ENCODE measurements at places on chromosomes 11 and 22.

DNA sequence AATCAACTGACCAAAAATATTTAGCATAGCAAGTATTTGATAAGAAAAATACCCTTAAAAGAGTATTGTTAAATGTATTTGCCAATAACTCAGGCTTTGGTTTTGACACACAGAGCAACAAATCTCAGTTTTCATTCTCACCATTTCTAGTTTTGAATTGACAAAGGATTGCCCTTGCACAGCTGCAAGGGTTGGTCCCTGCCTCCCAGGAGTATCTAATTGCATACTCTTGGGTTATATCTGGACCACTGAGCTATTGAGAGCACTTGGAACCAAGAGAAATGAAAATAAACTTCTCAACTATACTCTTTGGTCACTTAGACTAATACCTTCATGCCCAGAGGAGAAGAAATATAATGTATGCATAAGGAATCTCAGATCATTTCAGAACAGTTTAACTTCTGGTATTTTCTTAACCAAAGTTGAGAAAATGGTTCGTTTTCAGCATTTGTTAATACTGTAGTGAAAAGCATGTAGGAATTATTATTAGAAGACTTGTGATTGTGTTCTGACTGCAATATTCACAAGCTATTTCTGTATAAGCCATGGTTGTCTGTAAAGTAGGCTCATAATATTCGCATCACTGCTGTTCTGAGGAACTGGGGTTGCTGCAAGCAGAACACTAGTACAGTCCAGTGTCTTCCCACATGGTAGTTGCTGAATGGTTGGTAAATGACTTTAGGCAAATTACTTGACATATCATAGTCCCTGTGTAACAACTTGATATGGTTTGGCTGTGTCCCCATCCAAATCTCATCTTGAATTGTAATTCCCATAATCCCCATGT, 7.9 kb downstream of the C2CD3 start:
- no peak for DNase-seq

DNA sequence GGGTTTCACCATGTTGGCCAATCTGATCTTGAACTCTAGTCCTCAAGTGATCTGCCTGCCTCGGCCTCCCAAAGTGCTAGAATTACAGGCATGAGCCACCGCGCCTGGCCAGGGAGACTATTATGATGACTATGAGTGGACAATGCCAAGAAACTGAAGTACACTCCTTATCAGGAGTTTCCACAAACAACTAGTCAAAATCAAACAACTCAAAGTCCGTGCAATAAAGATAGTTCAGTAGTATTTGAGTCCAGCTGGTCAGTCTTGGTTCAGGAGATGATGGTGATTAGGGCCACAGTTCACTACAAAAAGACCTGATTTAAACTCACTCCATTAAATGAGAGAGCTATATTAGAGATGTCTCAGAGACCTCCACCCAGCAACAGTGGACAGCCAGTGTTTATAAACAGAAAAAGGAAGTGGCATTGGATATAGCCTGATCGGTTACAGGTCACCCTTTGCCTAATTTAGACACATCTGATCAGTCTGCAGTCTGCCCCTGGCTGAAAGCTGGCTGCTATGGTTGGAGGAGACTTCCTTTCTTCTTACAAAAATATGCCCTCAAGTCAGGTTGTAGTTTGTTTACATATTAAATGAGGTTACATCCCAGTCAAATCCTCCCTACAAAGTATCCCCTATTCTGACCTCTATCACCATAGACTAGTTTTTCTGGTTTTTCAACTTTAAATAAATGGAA, 17.0 kb downstream of the CD3E start:
- DNase-seq: no peak

DNA sequence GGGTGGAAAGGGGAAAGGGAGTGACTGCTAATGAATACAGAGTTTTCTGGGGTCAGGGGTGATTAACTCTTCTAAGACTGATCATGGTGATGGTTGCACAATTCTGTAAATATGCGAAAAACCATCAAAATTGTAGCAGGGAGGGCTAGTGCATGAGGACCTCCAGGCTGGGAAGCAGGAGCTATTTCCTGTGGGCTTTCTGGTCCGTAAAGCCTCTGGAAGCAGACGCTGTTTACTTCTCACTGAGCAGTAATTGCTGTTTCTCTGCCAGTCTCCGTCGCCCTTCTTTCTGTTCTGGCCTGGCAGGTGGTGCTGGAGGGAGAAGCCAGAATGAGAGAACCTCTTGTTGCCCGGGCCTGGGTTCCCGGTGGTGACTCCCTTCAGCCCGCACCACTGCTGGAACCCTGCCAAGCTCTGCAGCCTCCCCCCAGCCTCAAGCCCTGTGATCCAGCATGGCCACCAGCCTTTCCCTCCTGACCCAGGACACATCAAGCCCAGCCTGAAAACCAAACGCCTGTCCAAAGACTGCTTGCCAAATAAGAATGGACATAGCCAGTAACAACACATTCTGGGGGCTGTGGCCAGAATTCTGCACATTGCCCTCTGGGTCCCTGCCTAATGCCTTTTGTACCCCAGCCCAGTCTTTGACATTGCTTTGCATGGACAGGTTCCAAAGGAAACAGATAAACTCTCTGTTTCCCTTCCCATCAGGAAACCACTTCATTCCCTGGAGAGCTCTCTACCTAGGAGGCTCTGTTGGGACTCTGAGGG, 201.0 kb upstream of the NAV2 start:
- DNase-seq: no peak

GRCh38 chr11:124672536-124673215, 863 bp downstream of the SIAE start:
- no peak for DNase-seq

GRCh38 chr22:22180738-22181285, 63.8 kb upstream of the VPREB1 start:
- no peak for DNase-seq

GRCh38 chr22:23523713-23524112, 56.4 kb downstream of the IGLL1 start:
- DNase-seq: no peak

DNA sequence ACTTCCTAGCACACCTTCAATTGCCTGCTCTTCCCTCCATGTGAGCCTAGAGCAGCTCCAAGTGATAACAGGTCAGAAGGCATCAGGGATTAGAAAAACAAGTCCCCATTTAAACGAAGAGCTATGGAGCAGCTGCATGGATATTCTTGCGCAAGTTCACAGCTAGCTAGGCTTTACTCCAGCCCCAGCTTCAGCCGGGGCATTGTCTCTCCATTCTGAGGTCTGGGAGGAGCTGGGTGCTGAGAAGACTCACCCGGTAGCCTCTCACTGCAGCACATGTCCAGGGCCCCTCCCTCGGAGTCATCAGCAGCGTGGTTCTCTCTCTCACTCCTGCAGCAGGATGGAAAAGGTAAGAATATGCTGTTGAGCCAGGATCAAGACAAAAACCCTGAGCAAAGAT, 26.0 kb downstream of the PTPN5 start:
- DNase-seq: no peak

- DNase-seq: no peak
Measured at GRCh38 chr11:35850191-35850590, 93.7 kb upstream of the LDLRAD3 start.

DNA sequence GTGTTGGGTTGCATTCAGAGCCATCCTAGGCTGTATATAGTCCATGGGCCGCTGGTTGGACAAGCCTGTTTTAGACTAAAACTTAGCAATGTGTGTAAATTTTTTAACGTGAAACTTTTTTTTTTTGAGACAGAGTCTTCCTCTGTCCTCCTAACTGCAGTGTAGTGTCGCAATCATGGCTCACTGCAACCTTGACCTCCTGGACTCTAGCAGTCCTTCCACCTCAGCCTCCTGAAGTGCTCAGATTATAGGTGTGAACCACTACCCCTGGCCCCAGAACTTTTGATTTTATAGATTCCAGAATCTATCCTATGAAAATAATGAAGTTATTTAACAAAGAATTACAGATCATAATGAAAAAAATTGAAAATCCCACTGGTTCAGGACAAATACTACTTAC, 29.9 kb upstream of the PANX2 start:
- no peak for DNase-seq

DNA sequence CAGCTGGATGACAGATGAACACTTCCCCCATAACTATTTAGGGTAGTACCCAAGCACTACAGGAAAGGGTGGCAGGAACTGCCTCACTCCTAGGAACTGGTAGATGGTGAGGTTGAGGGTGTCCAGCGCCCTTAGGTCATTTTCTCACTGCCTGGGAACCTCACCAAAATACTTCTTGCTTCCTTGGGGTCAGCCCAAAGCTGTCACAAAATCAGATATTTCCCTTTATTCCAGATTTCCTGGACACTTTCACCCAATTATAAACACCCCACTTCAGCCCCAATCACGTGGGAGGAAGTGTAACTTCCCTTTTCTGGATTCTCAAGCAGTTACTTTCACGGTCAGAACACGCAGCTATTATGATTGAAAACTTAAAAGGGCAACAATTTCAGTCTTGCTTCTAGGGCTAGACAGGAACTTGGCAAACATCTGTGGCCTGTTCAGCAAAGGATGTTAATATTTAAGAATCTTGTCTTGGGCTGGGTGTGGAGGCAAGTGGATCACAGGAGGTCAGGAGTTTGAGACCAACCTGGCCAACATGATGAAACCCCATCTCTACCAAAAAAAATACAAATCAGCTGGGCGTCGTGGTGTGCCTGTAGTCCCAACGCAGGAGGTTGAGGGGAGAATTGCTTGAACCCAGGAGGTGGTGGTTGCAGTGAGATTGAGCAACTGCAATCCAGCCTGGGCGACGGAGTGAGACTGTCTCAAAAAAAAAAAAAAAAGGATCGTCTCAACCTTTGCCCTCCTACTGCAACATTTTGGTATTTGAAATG, 4.0 kb downstream of the FTH1 start:
- DNase-seq: no peak

GRCh38 chr11:63769042-63769713, 603 bp upstream of the ZFTA start:
- DNase-seq: peak; percentile 35

DNA sequence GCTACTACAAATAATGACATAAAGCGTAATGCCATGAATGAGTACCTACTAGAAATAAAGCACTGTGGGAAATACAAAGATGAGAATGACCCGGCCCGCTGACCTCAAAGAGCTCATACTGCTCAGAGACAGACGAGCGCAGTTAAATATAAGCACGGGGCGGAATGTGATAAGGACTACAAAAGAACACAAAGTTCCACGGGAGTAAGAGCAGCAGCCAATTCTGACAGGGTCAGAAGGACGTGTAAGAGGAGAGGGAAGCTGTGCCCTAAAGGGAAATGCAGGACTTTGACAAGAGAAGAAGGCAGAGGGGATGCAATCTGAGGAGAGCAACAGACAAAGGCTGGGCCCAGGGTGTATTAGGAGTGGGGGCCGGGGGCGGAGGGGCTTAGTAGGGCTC, 314.6 kb downstream of the LARGE1 start:
- no peak for DNase-seq

DNA sequence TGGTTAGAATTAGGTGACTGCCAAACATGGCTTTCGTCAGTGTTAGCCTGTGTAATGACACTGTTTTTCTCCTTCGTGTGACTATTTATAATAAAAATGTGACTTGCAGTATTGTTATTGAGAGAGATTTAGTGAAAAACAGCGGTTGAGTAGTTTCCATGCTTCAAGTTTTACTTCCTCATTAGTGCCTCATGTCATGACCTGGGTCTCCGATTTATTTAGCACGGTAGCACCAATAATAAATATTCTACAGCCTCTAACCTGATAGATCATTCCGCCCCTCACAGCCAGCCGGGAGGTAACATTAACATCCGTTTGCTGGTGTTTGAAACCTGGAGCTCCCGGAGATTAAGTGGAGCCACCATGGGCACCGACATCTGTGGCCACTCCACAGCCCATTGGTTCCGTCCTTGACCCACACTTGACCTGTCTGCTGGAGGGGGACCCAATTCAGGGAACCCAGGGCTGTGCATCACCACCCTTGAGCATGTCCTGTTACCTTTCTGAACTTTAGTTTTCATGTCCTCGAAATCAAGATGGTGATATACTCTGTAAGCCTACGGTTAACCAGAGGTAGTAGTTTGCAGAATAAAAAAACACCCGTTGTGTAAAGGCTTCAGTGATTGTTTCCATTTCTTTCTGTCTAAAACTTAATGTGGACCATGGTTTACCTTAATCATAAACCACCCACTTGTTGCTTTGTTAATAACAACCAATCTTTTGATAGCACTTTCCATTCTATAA, 104.1 kb downstream of the ATXN10 start:
- no peak for DNase-seq

- no peak for DNase-seq
Measured at GRCh38 chr11:34309965-34310364, 47.8 kb downstream of the ABTB2 start.

DNA sequence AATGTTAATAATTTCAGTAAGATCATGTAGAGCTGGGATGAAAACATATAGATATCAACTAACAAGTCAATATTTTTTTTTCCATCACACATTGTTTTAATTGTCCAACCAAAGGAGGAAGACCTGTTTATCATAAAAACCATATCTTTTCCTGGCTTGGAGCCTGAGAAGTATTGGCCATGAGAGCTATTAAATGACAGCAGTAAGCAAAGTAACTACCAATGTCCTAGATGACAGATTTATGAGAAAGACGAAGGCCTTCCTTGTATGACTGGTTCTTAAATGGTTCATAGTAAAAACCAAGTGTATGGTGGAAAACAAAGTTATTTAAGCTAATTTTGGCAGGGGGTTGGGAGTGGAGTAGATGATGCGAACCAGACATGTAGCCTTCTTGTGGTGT, 1147.1 kb upstream of the TENM4 start:
- DNase-seq: no peak

GRCh38 chr11:9206496-9206895, 58.7 kb downstream of the DENND5A start:
- no peak for DNase-seq

DNA sequence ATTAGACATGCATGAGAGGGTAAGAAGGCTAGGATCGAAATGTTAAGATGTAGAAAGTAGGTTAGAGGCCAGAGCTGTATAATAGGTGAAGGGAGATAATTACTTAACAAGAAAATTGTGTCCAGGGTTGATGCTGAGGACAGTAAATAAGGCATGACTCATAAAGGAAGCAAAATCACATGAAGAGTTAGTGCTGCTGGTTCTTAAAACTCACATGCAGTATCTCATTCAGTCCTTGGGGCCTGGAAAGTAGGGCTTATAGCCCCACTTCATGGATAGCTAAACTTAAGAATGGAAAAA, 130.2 kb downstream of the NCAM1 start:
- DNase-seq: no peak

GRCh38 chr11:95154514-95154913, 64.9 kb downstream of the ENDOD1 start:
- peak; percentile 45 for DNase-seq

DNA sequence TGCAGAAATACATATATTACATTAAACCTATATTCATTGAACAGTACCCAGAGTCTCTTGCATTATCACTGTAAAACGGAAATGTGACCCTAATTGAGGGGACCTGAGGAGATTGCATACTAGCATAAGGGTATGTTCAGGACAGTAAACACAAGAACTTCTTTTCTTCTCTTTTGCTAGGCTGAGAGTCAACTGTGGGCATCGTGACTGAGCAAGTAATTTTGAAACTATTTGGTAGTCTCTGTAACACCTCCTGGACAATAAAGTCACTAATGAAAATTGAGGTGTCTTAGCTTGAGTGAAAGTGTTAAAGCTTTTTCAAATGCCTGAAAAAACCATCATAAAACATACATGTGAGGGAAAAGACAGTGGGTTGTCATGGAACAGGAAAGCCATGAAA, 90.9 kb downstream of the PDHX start:
- DNase-seq: no peak

All from stimulated activated CD4-positive, alpha-beta T cell treated with anti-CD3 and anti-CD28 coated beads, Interleukin-2, amount 100 ng/mL, for 4 hours (primary cell).